H4 (cell line): ENCODE measurements at places on chromosomes 16 and 17.

- DNase-seq, result no peak
These were observed 86.9 kb downstream of the NDEL1 start for GRCh38 chr17:8522577-8522976.

- no peak for DNase-seq
These were observed 20.7 kb downstream of the SPNS2 start for GRCh38 chr17:4519361-4519788.

DNA sequence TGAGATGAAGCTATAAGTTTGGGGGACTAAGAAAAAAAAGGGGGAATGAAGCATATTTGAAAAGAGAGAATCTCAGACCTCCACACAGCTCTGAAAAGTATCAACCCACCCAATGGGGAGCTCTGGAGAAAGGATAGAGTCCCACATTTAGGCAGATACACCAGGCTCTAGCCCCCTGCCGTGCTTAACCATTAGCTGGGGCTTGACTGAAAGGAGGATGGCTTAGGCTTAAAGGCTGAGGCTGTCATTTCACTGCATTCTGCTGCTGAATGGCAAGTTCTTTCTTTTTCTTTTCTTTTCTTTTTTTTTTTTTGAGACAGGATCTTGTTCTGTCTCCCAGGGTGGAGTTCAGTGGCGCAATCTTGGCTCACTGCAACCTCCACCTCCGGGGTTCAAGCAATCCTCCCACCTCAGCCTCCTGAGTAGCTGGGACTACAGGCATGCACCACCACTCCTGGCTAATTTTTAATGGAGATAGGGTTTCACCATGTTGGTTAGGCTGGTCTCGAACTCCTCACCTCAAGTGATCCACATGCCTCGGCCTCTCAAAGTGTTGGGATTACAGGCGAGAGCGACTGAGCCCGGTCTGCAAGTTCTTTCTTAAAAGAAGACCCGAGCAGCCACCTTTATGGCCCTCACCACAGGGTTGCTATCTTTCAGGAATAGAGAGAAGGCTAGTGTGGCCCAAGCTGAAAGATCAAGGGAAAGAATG is 9.0 kb upstream of the MMP2 start:
- no peak for DNase-seq

- DNase-seq, result no peak
These were observed 154.4 kb downstream of the ABCC12 start for GRCh38 chr16:48001324-48001895.

DNA sequence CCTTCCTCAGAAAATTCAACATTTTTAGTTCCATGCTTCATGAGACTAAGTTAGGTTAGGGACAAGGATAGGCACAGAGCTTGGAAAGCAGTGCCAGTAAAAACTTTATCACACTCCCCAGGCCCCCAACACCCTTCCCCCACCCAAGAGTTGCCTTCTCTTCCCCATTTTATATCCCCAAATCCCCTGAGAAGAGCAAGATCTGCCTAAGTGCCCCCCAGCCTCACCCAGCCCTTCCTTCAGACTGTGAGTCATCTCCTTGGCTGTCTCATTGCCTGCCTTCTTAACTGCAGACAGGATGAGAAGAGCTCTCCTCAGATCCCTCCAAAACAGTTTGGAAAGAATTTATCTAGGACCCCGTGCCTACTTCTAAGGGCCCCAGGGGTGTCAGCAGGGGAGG is 55.8 kb downstream of the NEUROD2 start:
- DNase-seq, result no peak

DNA sequence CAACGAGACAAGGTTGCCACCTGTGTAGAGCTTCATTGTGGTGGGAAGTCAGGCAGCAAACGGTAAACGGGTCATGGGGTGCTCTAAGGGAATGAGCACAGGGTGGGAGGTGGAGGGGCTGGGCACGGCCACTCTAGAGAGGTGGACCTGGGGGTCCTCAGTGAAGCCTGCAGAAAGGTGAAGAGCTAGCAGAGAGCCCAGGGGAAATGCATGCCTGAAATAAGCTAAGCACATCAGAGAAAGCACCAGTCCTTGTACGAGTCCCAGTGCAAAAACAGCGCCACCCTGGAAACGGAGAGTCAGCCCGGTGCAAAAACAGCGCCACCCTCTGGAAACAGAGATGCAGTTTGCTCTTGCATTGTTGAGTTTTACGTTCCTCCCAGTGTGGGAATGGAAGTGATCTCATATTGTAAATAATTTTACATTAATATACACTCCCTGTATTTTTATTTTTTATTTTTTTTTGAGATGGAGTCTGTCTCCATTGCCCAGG is 65.0 kb downstream of the TBC1D16 start:
- DNase-seq, result peak; percentile 64

- no peak for DNase-seq
These were observed 8.1 kb upstream of the ATXN7L3 start for GRCh38 chr17:44207743-44208142.

DNA sequence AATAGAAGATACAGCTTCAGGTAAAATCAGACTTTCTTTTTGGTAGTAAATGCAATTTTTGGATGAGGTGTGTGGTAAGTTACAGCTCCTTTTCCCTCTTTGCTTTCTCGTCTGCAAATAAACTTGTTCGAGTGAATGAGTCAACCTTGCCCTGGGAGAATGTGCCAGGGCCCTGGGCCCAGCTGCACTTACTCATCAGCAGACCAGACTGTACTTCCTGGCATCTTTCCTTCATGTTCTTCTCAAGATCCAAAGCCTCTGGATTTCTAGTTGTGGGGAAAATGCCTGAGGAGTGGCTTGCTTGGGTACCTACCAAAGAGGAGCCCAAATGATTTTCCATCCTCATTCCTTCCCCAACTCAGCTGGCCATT is 5.4 kb upstream of the G6PC1 start:
- DNase-seq, result peak; percentile 45

- no peak for DNase-seq
These were observed at the start of the genes KCTD19 and LRRC36 for GRCh38 chr16:67326472-67327309. Gene KCTD19, minus strand, starts transcription at chr16:67326741. Its CDS starts 34 bp downstream, at chr16:67326707. Gene LRRC36, plus strand, starts transcription at chr16:67326815. Its CDS starts 48 bp downstream, at chr16:67326863.

- no peak for DNase-seq
These were observed 31.2 kb upstream of the AKTIP start for GRCh38 chr16:53534206-53534605.

DNA sequence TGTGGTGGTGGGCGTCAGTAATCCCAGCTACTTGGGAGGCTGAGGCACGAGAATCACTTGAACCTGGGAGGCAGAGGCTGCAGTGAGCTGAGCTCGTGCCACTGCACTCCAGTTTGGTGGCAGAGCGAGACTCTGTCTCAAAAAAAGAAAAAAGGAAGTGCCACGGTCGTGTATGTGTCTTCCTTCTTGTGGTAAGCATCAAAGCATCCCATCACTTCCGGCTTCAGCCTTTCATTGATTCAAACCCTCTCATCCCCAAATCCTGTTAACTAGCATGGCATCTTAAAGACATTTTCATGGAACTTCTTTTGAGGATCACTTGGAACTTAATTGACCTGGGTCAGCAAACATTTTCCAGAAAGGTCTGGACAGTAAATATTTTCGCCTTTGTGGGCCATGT is 126.2 kb downstream of the CPPED1 start:
- DNase-seq, result no peak

GRCh38 chr16:12837291-12837690 is 33.6 kb upstream of the CPPED1 start:
- no peak for DNase-seq

DNA sequence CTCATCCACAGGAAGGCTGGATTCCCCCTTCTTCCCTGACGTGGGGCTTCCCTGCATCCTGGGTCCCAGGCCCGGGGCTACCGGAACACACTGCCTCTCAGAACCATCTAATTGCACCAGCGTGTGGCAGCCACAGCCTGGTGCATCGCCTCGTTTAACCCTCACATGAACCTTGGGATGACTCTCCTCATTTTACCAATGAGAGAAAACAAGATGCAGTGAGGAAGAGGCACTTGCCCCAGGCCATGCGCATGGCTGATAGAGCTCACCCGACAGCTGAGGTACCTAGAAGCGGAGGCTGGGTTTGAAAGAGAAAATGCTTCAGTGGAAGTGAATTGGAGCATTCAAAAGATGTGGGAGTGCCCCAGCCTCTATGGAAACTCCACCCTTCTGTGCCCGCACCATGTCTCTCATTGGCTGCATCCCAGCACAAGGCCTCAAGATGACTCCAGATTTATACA is 162.3 kb downstream of the KATNIP start:
- DNase-seq, result no peak

DNA sequence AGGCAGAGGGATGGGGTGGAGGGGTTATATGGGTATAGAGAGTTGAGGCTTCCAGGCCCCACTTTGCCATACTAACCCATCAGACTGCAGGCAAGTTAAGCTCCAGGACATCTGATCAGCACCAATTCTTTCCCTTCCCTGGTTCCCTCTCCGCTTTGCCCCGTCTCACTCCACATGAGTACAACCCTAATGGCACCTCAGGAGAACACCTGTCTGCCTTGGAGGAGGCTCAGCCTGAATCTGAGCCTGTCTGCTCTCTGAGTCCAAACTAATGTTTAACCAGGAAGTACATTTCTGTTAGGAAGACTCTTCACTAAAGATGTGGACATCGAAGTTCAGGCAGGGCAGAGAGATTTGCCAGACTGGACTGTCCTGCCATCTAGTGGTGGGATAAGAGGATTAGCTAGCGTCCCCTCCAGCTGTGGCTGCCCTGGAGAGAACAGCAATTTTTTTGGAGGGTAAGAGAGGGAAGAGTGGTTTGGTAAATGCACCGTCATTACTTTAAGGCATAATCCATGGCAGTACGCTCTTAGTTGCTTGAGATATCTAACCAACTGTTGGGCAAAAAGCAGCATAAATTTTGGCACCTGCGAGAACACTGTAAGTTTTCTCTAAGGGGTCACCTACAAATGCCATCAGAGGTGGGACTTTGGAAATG is 29.2 kb upstream of the LRRC75A start:
- DNase-seq, result peak; percentile 89
